ENCODE measurements at places on chromosomes 12 and 14.
A peak's percentile ranks its signal among the peaks of the same experiment; 100 is the strongest.

DNA sequence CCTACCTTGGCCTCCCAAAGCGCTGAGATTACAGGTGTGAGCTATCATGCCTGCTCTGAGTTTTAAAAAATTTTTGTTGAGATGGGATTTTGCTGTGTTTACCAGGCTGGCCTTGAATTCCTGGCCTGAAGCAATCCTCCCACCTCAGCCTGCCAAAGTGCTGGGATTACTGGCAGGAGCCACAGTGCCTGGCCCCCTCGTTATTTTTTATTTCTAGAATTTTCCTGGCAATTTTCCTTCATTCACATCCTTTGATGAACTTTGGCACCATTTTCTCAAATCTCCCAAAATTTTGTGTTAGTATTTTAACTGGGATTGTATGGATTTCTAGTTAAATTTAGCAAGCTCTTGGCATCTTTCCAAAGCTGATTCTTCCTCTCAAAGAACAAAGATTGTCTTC, 24.6 kb upstream of the SCARB1 start:
- no peak for DNase-seq

DNA sequence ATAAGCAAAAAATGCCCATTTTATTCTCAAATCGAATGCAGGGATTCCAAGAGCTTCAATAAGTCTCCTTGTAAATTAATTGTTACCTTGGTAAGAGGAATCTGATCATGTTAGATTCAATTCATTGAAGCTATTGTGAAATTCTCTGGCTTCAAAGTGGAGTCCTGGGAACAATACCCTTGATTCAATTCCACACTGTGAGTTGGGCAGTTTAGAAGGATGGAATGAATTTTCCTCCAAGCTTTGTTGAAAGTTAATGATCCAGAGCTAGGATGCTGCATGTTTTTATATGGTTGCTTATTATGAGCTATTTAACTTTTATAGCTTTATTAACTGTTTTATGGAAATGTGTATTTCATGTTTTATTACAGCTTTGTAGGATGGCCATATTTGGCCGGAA, 89.9 kb upstream of the IGF1 start:
- DNase-seq: no peak

- DNase-seq: no peak
Observed at GRCh38 chr12:53505086-53505485, 2.2 kb downstream of the NPFF start.

DNA sequence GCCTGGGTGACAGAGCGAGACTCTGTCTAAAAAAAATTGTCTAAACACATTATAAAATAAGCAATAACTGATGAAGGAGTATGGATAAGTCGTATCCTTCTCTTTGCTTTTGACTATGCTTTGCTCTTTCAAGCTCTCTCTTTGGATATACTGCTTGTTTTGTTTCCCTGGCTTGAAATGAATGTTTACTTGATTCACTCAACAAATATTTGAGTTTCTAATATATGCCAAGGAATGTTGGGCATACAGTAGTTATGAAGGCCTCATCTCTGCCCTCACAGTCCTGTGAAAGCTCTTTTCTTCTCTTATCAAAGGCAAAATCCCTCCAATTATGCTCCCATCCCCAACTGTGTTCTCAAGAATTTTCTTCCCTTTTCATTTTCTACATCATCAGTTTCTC, 123.5 kb downstream of the PTPRR start:
- no peak for DNase-seq

GRCh38 chr12:112869778-112870177, 37.0 kb upstream of the OAS1 start:
- no peak for DNase-seq

GRCh38 chr14:53670701-53671100, 285.9 kb downstream of the BMP4 start:
- DNase-seq: no peak

DNA sequence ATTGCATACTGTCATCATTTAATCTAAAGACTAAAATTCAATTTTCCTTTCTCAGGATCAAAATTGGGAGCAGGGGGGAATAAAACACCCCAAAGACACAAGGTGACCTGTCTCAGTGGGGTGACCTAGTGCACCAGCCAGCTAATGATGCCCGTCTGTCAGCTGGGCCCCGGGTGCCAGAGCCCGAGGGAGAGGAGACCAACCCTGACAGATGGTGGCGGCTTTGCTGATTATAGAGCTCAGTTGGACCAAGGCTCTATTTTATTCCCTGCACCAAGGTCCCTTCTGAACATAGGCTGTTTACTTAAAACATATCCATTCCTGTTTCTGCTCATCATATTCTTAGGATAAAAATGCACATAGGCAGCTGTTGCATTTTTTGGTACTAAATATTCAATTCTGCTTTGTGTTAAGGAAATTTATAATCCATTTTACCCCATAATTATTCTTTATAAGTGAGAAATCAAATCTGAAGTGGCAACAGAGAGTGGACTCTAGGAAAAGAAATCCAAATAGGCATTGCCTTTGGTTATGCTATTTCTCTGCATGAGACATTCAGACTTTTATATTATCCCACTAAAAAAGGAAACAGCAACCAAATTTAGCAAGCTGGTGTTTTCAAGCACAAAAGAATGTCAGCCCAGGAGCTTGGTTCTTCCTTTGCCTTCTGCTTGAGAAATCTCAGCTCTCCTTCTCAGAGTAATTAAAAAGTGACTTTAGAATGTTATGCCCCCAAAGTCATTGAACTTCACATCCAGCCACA, 96.8 kb upstream of the IFNG-AS1 start:
- DNase-seq: no peak

DNA sequence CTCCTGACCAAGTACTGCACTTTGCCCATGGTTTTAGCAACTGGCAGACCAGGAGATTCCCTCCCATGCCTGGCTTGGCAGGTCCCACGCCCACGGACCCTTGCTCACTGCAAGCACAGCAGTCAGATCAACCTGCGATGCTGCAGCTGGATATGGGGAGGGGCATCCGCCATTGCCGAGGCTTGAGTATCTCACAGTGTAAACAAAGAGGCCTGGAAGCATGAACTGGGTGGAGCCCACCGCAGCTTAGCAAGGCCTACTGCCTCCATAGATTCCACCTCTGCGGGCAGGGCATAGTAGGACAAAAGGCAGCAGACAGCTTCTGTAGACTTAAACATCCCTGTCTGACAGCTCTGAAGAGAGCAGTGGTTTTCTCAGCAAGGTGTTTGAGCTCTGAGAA, 479.8 kb downstream of the FUT8 start:
- no peak for DNase-seq

DNA sequence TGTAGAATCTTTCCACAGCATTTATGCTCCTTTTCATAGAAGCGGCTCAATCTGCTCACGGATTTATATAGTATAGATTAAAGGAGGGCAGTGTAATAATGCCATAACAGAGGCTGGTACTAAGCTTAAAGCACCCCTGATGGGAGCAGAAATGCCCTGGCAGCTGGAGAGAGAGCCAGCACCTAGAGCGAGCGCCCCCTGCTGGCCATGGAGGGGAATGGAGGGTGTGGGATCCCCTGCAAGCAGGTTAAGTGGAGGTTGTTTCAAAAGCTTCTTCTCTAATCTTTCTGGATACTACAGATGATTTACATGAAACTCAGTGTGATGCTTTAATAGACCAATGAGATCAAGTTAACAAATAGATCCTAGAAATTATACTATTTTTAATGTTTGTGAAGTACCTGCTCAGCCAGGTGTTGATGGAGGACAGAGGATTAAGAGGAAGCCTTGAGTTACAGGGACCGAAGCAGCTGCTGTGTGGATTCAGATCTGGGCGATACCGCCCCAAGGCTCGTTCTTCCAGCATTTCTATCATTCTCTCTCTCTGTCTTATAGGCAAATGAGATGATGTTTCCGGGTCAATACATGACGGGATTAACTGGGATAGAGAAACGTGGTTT, 1519.3 kb upstream of the TMEM132C start:
- peak; percentile 9 for DNase-seq

DNA sequence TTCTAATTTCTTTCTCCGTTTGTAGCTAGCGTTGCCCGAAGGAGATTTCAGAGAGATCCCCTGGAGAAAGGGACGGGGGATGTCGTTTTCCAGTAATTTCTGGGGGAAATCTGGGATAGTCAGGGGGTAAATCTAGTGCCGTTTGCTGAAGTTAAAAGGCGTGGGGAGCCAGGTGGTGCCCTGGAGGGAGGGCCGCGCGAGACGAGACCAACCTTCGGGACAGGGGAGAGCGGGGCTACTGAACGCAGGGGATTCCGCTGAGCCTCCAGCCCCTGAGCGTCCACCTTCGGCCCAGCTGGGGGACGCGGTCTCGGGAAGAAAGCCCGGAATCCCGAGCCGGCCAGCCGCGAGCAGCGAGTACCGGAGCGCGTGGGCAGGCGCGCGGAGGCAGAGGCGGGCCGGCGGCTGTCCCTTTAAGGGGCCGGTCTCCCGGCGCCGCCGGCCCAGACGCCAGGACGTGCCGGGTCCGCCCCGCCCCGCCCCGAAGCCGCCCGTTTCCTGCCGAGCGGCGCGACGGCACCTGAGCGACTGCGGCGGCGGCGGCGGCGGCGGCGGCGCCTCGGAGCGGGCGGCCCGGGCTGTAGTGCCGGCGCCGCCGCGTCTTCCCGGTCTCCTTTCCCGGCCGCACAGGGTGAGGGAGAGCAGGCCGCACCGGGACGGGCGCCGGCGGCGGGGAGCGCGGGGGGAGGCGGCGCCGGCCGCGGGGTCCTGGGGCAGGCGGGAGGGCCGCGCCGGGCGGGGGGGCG, at the start of gene KTN1:
TSS of gene KTN1 (plus strand) at position 484 of the 746 bp plus-strand sequence. CDS start 31,842 bp downstream, outside the sequence.
- peak; percentile 74 for DNase-seq

All from bone marrow (tissue), 2 donors.